ENCODE measurements at places on chromosomes 1 and 21.

DNA sequence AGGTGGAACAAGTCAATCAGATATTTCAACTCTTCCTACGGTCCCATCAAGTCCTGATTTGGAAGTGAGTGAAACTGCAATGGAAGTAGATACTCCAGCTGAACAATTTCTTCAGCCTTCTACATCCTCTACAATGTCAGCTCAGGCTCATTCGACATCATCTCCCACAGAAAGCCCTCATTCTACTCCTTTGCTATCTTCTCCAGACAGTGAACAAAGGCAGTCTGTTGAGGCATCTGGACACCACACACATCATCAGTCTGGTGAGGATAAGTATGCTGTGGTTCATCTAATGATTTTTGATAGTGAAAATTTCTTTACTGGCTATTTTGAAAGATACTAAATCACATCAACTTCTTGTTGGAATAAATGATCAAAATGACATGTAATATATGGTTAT is 67.7 kb upstream of the MPC2 start:
- peak; percentile 1 for DNase-seq

- no peak for DNase-seq
Observed at GRCh38 chr1:88730132-88730675, 46.1 kb downstream of the PKN2 start.

DNA sequence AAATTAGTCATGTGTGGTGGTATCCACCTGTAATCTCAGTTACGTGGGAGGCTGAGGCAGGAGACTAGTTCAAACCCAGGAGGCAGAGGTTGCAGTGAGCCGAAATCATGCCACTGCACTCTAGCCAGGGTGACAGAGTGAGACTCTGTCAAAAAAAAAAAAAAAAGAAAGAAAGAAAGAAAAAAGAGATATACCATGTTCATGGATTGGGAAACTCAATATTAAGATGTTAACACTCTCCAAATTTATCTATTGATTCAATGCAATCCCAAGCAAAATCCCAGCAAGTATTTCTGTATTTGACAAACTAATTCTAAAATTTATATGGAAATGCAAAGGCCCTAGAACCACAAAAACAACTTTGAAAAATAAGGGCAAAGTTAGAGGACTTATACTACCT is 11.0 kb upstream of the SHISAL2A start:
- no peak for DNase-seq

DNA sequence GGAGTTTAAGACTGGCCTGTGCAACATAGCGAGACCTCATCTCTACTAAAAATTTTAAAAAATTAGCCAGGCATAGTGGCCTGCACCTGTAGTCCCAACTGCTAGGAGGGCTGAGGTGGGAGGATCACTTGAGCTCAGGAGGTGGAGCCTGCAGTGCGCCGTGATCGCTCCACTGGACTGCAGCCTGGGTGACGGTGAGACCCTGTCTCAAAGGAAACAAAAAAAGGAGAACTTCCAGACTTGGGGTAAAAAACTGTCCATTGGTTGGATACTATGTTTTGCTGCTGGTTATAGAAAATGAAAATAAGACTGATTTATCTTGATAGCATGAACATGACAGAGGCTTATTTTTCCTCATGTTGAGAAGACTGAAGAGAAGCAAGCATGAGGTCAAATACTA is 79.4 kb downstream of the WDR4 start:
- DNase-seq: no peak

DNA sequence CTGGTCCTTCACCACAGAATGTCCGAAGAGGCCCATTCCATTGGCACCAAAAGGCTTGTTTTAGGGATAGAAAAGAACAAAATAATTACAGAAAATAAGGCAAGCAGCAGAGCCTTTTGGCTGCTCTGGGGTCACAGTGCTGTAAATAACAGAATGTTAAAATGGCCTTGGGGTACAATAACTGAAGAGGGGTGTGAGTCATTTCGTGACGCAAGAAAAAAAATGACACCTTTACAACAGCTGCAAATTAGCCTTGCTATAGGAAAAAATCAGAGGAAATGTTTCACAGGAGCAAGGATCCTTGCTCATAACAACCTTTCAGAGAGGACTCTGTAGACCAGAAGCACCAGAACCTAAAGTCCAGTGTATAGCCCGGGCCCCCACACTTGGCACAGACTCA is 483.4 kb downstream of the OMA1 start:
- DNase-seq: no peak

GRCh38 chr21:27268290-27268689 is 301.4 kb upstream of the ADAMTS5 start:
- DNase-seq: no peak

GRCh38 chr1:111907321-111907720 is 82.1 kb downstream of the KCND3 start:
- no peak for DNase-seq

DNA sequence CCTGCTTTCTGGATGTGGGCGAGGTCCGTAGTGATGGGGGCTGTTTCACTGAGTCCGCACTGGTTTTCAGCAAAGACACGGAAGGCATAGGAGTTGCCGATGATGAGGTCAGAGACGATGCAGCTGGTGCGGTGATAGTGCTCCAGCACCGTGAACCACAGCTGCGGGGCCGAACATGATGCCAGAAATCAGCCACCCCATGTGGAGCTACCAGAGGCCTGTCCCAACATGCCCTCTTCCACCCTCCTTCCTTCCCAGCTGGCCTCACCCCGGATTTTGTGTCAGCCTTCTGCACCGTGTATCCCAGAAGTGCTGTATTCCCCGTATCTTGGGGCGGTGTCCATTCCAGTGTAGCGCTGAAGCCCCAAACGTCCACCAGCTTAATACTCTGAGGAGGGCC is 10.0 kb downstream of the MYBPHL start:
- no peak for DNase-seq

- no peak for DNase-seq
Observed at GRCh38 chr1:222627232-222627631, 9.3 kb downstream of the MIA3 start.

GRCh38 chr1:211095381-211095780 is 38.6 kb downstream of the KCNH1 start:
- no peak for DNase-seq

DNA sequence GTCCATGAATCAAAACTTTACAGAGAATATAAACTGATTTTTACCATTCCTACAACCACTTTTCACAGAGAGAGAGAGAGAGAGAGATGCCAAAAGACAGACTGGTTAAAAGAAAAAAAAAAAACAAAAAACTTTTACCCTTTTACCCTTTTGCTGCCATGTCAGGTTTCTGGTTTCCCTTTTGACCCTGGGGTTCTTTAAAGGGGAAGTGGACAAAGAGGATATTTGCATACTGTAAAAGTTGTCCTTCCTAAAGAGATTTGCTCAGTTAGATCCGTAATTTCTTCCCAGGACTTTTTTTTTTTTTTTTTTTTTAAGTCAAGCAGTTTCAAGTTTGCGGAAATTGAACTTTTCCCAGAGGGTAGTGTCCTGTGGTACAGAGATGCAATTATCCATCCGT is 287.8 kb upstream of the RGS18 start:
- DNase-seq: no peak

Measured in caudate nucleus (tissue), 63 donors.